Natural killer cell (primary cell): ENCODE measurements at places on chromosomes 1 and 21. TPM values are rescaled to one million over a fixed set of nuclear protein-coding genes. Genes with fewer than 3 reads are reported as not detected.

GRCh38 chr21:38984982-38985567 is 179.3 kb downstream of the ETS2 start:
- DNase-seq: no peak

DNA sequence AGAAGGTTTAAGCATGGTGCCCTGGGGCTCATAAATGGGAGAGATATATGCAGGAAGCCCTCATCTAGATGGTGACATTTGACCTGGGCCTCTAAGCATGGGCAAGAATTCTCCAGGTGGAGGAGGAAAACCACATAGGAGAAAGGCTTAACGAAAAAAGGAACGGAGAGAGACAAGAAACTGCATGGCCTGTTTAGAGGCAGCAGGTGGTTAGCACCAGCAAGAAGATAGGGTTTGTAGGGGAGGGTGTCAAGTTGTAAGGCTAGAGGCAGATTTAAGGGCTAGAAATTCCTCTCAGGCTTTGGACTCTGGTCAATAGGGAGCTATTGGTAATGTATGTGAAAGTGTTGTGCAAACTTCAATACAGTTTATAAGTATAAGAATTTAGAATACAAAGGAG is 8.2 kb upstream of the MAPKAPK2 start:
- DNase-seq: no peak

EPHA8 gene
- total RNA-seq: not detected

TP73 gene
- total RNA-seq: 0.39 TPM
